ENCODE measurements at places on chromosomes 16 and 17.
A peak's percentile ranks its signal among the peaks of the same experiment; 100 is the strongest.

- no peak for DNase-seq
These were observed 1.9 kb downstream of the HS3ST2 start for GRCh38 chr16:22815863-22816262.

DNA sequence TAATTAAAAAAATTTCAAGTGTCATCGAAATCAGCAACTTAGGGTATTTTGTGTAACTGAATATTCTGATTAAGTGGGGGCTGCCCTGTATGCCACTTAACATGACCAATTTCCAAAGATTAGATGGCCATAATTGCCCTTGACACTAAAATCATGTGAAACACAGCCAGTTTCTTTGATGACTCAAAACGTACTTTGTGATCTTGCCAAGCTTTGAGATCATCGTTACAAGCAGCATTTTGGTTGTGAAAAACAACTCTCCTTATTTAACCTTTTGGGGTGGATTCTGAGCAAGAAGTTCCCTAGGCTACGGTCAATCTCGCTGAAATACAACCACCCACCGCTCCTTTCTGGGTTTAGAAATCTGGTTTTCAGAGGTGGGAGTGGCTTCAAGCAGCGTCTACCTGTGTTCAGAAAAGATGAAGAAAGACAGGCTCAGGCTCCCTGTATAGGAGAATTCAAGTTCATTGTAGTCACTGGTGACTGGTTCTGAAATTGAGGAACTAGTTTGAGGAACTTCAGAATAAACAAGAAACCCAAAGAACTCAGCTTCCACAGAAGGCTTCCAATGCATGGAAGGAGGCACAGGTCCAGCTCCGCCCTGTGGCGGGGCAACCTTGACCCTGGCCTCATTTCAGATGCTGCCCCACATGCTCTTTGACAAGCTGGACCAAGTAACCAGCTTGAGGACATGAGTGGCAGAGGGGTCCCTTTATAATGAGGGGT lies 9.4 kb downstream of the MAP3K14 start:
- DNase-seq: peak; percentile 80

GRCh38 chr17:67558740-67559380 lies 158.9 kb upstream of the NOL11 start:
- peak; percentile 35 for DNase-seq

- no peak for DNase-seq
These were observed 13.4 kb downstream of the CCDC102A start for GRCh38 chr16:57522960-57523359.

- no peak for DNase-seq
These were observed 23.0 kb downstream of the ERN1 start for GRCh38 chr17:64106918-64107317.

- DNase-seq: no peak
These were observed 318.6 kb downstream of the PMP22 start for GRCh38 chr17:14946481-14946880.

DNA sequence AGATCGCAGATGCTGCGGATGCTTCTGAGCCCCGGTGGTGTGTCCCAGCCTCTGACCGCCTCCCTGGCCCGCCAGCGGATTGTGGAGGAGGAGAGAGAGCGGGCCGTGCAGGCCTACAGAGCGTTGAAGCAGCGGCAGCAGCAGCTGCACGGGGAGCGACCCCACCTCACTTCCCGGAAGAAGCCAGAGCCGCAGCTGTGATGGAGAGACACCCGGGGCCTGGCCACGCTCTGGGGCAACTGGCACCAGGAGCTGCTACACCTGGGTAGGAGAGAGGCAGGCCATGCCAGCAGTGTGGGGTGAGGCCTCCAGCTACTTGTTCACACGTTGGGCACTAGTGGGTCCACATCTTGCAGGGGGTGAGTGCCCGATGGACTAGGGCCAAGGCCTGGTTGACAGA lies 6.0 kb downstream of the CCDC137 start:
- DNase-seq: no peak

- DNase-seq: peak; percentile 66
These were observed 376 bp upstream of the STAC2 start for GRCh38 chr17:39225959-39226683.

GRCh38 chr17:76654408-76654807 lies 10.9 kb upstream of the ST6GALNAC1 start:
- DNase-seq: no peak

- DNase-seq: no peak
These were observed 3.3 kb downstream of the TSPOAP1 start for GRCh38 chr17:58325289-58325726.

GRCh38 chr17:9232591-9233270 lies 211.4 kb downstream of the NTN1 start:
- DNase-seq: peak; percentile 40

DNA sequence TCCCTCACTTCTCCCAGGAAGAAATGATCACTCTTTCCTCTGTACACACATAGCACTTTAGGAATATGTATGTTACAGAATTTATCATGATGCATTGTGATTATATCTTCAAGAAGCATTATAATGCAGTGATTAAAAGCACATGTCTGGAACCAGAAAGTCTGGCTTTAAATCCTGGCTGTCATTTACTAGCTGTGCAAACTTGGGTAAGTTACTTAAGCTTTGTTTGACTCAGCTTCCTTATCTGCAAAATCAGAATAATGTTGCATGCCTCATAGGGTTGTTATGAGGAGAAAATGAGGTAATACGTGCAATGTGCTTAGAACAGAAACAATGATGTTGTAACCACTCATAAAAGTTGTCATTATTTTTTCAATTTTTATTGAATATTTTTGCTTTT lies 156.3 kb upstream of the ZKSCAN2 start:
- DNase-seq: no peak

GRCh38 chr16:46629331-46630219 lies 8.4 kb upstream of the SHCBP1 start:
- DNase-seq: peak; percentile 72

GRCh38 chr16:50455288-50455845 lies 86.6 kb upstream of the BRD7 start:
- DNase-seq: no peak

- peak; percentile 98 for DNase-seq
These were observed at the start of gene TMEM106A for GRCh38 chr17:43211480-43212402. Gene TMEM106A (plus strand): TSS chr17:43211875. CDS start chr17:43213042, 1,167 bp downstream.

DNA sequence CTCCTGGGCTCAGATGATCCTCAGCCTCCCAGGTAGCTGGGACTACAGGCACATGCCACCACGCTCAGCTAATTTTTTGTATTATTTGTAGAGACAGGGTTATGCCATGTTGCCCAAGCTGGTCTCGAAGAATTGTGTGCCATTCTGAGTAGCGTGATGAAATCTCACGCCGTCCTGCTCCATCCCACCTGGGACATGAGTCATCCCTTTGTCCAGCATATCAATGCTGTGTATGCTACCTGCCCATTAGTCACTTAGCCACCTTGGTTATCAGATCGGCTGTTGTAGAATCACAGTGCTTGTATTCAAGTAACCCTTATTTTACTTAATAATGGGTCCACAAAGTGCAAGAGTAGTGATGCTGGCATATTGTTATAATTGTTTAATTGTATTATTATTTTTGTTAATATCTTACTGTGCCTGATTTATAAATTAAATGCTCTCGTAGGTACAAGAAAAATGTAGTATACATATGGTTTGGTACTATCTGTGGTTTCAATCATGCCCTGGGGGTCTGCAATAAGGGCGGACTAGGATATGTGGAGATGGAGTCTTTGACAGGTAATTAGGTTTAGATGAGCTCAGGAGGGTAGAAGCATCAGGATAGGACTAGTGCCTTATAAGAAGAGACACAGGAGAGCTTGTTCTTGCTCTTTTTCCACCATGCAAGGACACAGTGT lies 26.6 kb upstream of the SLC13A2 start:
- no peak for DNase-seq

DNA sequence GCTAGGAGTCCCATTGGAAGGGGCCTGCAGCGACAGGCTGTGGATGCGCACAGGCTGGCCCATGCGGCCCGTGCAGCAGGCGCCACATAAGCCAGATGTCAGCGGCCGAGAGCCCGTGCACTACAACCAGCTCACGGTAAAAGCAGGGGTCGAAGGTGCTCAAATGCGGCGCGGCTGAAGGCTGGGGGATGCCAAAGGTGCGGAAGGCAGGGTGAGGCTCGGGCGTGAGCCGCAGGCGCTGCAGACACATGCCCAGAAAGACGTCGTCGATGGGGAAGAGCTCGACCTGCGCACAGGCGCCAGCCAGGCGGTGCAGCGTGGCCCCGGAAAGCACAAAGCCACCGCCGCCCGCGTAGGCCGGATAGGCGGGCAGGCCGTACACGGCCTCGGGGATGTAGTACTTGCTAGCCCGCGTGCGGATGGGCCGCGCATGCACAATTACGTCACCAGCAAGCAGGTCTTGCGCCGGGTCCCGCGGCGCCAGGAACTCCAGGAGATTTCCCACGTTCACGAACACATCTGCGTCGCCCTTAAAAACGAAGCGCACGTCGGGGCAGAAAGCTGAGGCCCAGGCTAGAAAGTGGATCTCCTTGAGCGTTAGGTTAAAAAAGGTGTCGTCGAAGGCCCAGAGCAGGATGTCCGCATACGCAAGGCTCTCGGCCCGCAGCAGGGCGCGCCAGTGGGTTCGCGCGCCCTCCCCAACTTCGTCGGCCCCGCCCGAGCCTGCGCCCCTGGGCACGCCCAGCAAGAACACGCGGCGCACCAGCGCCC lies 1.3 kb downstream of the B3GNT9 start:
- DNase-seq: no peak

DNA sequence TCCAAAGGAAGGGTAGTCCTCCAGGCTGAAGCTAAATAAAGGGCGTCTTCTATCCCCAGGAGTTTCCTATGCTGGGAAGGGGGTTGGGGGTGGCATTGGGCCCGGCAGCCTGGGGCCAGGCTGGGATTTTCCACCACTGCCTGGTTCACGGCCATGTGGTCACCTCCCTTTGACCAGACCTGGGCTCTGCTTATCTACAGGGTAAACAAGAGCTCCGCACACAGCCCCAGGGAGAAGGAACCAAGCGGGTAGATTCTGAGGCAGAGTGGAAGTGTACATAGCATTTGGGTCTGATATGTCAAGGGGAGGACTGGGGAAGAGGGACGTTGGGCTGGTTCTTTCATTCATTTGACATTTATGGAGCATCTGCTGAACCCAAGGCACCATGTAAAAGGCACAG lies 27.2 kb upstream of the TMEM220 start:
- no peak for DNase-seq

DNA sequence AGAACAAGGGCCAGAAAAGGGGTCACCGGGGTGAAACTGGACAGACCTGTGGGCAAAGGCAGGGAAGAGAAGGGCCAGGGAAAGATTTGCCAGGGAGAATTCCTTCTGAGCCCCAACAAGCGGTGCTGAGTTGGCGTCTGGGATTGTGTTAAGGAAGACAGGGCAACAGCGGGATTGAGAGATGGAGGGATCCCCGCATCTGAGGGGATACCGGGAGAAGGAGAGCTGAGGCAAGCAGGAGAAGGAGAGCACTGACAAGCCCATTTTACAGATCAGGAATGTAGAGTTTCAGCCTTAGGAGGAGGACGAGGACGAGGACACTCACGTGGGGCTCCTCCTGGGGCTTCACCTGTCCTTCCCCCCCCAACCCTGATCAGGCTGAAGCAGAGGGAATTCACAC lies 998 bp upstream of the ABCC3 start:
- no peak for DNase-seq

All from AG08395 (cell line).